Mesenchymal stem cell (in vitro differentiated cells and primary cell): ENCODE measurements at places on chromosomes 1 and 21.

- H3K4me1 ChIP-seq: peaks cover 25% of the 10 kb centered on the region
- H3K36me3 ChIP-seq: no peaks in the 10 kb centered on the region
- no peak overlapping the region for H3K4me3 ChIP-seq
- peak overlapping the region; percentile 79 for H3K27ac ChIP-seq
Measured at GRCh38 chr1:225762444-225762843, 15.2 kb upstream of the SRP9 start.

GRCh38 chr1:2479618-2480017 is 3.5 kb downstream of the PLCH2 start:
- H3K27ac ChIP-seq: no peak overlapping the region
- H3K36me3 ChIP-seq: no peaks in the 10 kb centered on the region
- DNase-seq: no peak
- H3K4me3 ChIP-seq: no peak overlapping the region
- no peaks in the 10 kb centered on the region for H3K27me3 ChIP-seq

DNA sequence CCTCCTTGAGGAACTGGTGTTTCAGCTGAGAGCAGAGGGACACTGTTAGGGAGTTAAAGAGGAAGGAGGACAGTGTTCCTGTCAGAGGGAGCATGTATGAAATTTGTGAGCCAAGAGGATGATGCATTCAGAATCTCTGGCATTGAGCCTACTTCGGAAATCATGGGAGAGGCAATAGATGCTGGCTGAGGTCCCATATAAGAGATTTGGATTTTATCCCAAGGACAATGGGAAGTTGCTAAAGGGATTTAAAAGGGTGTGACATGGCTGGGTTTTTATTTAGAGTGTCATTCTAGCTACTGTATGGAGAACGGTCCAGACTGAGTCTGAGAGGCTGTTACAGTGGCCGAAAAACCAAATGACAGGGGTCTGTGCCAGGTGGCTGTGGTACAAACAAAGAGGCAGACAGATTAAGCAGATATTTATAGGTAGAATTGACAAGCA is 403.2 kb upstream of the B3GALT2 start:
- no peak overlapping the region for H3K4me3 ChIP-seq
- no peaks in the 10 kb centered on the region for H3K36me3 ChIP-seq
- no peak overlapping the region for H3K27ac ChIP-seq

GRCh38 chr1:215119719-215120365 is 37.3 kb downstream of the KCNK2 start:
- no peak for DNase-seq
- H3K4me1 ChIP-seq: no peaks in the 10 kb centered on the region
- no peak overlapping the region for H3K4me3 ChIP-seq
- no peaks in the 10 kb centered on the region for H3K36me3 ChIP-seq
- no peaks in the 10 kb centered on the region for H3K27me3 ChIP-seq

- no peak for DNase-seq
- no peaks in the 10 kb centered on the region for H3K4me1 ChIP-seq
- H3K27me3 ChIP-seq: peaks cover 48% of the 10 kb centered on the region
- no peak overlapping the region for H3K27ac ChIP-seq
- peak overlapping the region; percentile 16 for H3K4me3 ChIP-seq
- H3K36me3 ChIP-seq: no peaks in the 10 kb centered on the region
Measured at GRCh38 chr1:30598571-30599114, 124.7 kb downstream of the MATN1 start.

- no peaks in the 10 kb centered on the region for H3K36me3 ChIP-seq
- no peak for DNase-seq
- H3K27me3 ChIP-seq: peaks cover 10% of the 10 kb centered on the region
- H3K4me3 ChIP-seq: no peak overlapping the region
- H3K4me1 ChIP-seq: no peaks in the 10 kb centered on the region
- H3K27ac ChIP-seq: no peak overlapping the region
Measured at GRCh38 chr1:245566134-245566533, 411.3 kb downstream of the KIF26B start.

- H3K4me3 ChIP-seq: no peak overlapping the region
- H3K27ac ChIP-seq: no peak overlapping the region
Measured at GRCh38 chr1:101064697-101065096, 39.1 kb upstream of the DPH5 start.

DNA sequence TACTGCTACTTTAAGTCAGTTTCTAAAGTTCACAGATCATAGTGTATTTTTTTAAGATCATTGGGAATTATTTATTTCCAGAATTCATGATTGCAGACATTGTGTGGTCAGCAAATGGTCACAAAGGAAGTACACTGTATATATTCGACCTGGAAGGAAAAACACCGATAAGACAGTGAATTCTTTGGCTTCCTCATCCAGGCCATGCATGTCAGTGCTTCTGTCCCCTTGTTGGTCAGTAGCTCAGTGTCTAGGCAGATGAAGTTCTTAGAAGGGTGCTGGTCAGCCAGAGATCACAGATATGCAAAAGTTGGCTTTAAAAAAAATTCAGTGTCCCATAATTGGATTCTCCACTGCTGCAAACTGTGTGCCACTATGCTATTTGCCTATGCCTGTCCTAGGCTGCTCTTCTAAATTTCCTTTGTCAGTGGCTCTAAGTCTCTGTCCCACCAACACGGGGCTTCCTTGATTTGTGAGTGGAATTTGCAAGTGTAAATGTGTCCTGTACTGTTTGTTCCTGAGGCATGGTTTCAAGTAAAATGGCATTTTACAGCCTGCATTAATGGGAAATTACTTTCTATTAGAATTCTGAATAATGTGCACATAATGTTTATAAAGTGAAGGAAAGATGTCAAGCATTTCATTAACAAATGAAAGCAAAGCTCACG is 12.0 kb upstream of the VAMP4 start:
- peaks cover 12% of the 10 kb centered on the region for H3K4me1 ChIP-seq
- H3K27me3 ChIP-seq: no peaks in the 10 kb centered on the region
- H3K27ac ChIP-seq: peak overlapping the region; percentile 17
- H3K4me3 ChIP-seq: peak overlapping the region; percentile 2
- peak; percentile 12 for DNase-seq

DNA sequence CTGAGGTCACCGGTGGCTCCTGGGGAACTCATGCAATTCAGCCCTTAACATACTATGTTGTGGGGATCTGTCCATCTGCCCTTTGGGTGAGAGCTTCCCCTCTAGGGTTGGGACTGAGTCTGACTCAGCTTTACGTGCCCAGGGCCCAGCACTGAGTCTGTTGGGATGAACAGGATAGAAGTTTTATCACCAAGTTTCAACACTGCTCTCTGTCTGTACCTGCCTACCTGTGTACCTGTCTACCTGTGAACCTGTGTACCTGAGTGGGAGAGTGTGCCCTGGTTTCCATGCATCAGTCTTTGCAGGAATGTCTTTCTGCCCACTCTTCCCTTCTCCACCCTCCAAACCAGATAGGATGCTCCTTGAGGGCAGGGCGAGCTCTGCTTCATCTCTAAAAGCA is 90.6 kb upstream of the POU3F1 start:
- H3K27me3 ChIP-seq: peaks cover 81% of the 10 kb centered on the region
- H3K36me3 ChIP-seq: no peaks in the 10 kb centered on the region
- DNase-seq: no peak
- H3K4me3 ChIP-seq: no peak overlapping the region
- peaks cover 32% of the 10 kb centered on the region for H3K4me1 ChIP-seq

DNA sequence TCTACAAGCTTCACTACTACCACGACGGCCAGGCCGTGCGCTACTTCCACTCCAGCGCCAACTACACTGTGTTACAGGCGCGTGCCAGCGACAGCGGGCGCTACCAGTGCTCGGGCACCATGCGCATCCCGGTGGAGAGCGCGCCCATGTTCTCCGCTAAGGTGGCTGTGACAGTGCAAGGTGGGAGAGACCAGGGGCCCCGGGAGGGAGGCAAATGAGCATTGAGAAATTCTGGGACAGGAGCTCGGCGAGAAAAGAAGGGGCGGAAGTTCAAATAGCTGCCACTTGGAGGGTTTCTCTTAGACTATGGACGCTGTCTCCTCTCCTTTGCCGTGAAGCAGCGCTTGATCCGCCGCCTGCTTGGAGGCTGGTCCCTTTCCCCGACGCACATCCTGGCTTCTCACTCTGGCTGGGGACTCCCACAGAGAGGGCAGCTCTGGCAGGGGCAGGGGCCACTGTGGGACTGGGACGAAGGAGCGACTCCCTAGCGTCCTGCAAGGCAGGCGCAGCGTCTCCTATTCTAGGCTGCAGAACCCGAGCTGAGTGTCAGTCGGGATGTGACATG is 4.6 kb downstream of the FCRLB start:
- H3K4me3 ChIP-seq: peak overlapping the region; percentile 93
- no peak overlapping the region for H3K27ac ChIP-seq
- no peaks in the 10 kb centered on the region for H3K27me3 ChIP-seq
- peak; percentile 83 for DNase-seq

DNA sequence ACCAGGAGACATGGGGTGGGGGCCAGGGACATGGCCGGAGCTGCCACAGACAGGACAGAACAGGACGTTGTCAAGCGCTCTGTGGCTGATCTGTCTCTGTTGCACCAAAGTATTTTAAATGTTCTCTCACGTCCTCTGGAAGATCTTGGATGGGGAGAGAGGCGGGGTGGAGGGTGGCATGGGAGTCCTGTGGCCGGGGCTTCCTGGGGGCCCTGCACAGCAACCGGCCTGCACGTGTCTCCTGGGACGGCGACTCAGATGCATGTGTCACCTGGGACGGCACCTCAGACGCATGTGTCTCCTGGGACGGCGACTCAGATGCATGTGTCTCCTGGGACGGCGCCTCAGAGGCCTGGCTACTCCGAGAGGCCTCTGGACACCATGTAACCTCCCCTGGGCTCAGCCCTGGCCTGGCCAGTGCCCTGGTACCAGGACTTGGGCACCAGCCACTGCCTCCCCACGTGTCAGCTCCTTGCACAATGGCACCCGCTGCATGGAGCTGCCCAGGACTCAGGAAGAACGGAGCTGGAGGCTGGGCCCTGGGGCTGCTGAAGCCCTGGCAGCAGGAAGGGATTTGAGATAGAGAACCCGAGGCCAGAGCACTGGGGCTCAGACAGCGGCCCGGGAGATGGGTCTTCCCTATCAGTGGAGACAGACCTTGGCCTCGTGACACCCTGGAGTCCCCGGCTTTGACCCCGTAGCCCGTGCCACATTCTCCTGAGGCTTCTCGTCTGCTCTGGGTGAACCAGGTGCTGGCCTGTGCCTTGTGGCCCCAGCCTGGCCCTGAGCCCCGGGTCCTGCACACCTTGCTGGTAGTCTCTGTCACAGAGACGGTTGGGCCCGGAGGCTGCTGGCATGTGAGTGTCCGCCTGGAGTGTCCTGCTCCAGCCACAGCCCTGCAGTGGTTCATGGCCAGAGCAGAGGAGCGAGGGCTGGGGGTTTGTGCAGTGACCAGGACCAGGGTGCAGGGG is 14.7 kb upstream of the SLC19A1 start:
- DNase-seq: peak; percentile 23
- H3K4me1 ChIP-seq: peaks cover 25% of the 10 kb centered on the region
- H3K36me3 ChIP-seq: no peaks in the 10 kb centered on the region
- no peak overlapping the region for H3K27ac ChIP-seq
- H3K27me3 ChIP-seq: peaks cover 47% of the 10 kb centered on the region

GRCh38 chr1:3022511-3022973 is 1.3 kb downstream of the ACTRT2 start:
- H3K36me3 ChIP-seq: no peaks in the 10 kb centered on the region
- H3K27ac ChIP-seq: no peak overlapping the region
- no peak for DNase-seq
- no peak overlapping the region for H3K4me3 ChIP-seq
- H3K4me1 ChIP-seq: no peaks in the 10 kb centered on the region

DNA sequence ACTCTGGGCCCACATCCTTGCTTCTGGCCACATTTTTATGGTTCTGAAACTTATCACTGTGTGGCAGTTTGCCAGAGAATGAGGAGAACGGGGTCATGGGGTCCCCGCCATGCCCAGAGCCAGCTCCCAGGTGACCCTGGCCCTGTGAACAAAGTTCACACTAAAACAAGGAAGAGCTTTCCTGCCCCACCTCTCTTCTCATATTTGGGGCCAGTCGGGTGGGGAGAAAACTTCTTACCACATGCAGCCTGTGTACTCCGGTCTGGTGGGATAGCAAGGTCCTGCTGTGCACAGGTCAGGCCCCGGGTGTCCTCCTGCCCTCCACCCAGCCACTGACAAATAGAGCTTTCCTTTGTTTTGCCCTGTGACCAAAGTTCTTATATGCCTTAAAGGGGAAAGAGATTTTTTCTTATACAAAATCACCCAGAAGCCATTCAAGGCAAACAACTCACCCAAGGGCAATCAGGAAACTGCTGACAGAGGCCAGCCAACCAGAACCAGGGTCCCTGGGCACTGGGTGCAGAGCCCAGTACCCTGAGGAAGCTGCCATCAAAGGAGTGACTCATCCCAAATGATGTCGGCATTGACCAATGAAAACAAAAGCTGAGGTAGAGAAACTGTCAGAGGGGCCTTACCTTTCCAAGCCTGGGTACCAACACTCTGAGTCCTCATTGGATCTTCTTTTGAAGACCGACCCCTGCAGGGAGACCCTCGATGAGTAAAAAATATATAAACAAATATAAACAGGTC is 53.6 kb downstream of the OLIG1 start:
- H3K27me3 ChIP-seq: peaks cover 39% of the 10 kb centered on the region
- no peak for DNase-seq
- H3K27ac ChIP-seq: no peak overlapping the region
- no peaks in the 10 kb centered on the region for H3K4me1 ChIP-seq
- no peaks in the 10 kb centered on the region for H3K36me3 ChIP-seq

DNA sequence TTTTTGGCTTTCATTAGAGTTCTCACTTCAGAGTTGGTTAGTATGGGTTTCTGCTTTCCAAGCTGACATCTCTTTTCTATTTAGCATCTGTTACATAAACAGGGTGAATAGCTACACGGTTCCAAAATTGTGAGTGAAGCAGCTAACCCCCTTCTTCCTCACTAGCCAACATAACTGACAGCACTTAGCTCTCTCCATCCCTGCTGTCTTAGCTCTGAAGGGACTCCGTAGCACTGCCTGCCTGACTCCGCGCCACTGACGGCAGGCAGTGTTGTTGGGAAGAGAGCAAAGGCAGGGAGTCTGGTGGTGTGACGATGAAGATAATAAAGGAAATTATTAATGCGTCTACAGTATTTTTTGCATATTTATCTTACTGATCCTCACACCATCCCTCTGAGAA is 247.0 kb downstream of the PTBP2 start:
- no peaks in the 10 kb centered on the region for H3K36me3 ChIP-seq
- H3K4me3 ChIP-seq: no peak overlapping the region
- peaks cover 4% of the 10 kb centered on the region for H3K4me1 ChIP-seq
- H3K27me3 ChIP-seq: no peaks in the 10 kb centered on the region

- no peak overlapping the region for H3K4me3 ChIP-seq
- peaks cover 2% of the 10 kb centered on the region for H3K4me1 ChIP-seq
- no peak overlapping the region for H3K27ac ChIP-seq
- no peak for DNase-seq
- no peaks in the 10 kb centered on the region for H3K27me3 ChIP-seq
Measured at GRCh38 chr1:187477535-187477934, 648.8 kb downstream of the PLA2G4A start.

GRCh38 chr1:161033751-161034150 is 5.0 kb downstream of the TSTD1 start:
- no peak overlapping the region for H3K27ac ChIP-seq
- no peaks in the 10 kb centered on the region for H3K4me1 ChIP-seq
- H3K4me3 ChIP-seq: no peak overlapping the region
- peaks cover 13% of the 10 kb centered on the region for H3K36me3 ChIP-seq
- no peaks in the 10 kb centered on the region for H3K27me3 ChIP-seq
